ENCODE measurements at places on chromosomes 7 and 10.

GRCh38 chr10:101415884-101416283, 61.9 kb downstream of the BTRC start:
- no peak for DNase-seq

- no peak for DNase-seq
Measured at GRCh38 chr10:111887266-111887665, 296.3 kb downstream of the GPAM start.

GRCh38 chr7:107860279-107860961, 30.6 kb upstream of the DLD start:
- no peak for DNase-seq

GRCh38 chr7:5997210-5997808, 11.5 kb downstream of the PMS2 start:
- DNase-seq = no peak

DNA sequence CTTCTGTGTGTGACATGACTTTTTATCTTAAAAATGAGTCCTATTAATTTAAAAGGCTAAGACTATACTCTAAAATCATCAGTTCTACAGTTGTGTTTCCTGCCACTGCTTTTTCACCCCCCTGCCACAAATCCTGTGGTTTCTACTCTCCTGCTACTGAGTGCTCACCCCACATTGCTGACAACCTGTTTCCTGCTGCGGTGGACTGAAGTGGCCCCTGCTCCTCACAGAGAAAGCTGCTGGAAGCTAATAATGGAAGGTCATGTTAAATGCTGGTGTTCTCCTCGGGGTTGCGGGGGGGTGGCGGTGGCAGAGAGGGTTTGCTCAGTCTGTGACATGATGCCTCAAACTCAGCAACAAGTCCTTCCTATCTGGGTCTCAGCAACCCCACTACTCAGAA, 113.2 kb upstream of the INHBA start:
- no peak for DNase-seq

DNA sequence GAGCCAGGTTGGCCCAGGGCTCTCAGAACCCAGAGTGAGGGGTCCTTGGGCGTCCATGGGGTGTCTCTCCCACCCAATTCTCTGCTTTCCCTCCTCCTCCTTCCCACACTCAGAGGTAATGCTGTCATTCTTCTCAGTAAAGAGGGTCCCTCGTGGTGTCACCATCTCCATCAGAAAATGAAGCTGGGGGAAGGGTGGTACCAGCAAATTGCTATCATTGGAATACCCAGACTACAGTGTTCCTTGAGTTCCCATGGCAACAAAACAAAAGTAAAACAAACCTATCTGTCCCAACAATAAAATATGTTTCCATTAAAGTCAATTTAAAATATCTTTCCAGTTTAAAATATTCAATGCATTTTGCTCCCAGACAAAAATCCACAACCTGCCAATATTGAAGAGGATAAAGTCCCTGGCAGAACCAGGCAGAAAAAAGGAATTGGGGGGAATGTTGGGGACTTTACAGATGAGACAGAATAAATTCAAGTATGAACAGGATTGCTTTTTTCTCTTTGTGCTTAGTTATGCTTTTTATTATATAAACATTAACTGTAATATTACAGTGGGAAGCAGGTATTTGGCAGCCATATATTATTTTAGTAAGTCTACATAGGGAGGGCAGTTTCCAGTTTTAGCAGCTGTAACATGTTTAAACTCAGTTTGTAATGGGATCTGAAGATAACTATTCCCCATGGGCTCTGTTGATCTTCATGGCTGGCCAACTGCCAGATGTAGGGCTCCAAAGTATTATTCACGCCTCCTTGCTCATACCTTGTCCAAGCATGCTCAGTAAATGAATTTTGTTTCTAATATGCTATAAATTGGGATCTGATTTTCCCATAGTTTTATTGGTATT, 182.1 kb downstream of the ARID5B start:
- no peak for DNase-seq

DNA sequence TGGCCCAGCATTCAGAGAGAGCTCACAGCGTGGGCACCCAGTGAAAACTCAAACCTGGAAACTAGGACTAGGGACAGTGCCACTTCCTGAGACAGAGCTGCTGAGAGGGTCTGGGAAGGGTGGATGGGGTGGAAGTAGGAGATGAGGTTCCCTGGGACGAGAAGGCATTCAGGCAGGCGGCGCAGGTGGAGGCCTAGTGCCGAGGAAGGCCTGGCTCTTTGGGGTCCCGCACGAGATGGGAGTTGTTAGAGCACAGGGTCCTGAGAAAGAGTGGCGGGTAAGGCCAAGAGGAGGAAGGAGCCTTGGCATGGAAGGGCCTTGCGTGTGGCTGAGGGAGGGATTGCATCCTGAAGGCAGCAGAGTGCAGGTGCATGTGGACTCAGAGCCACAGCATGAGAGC, 129.8 kb upstream of the SH2B2 start:
- DNase-seq = no peak

DNA sequence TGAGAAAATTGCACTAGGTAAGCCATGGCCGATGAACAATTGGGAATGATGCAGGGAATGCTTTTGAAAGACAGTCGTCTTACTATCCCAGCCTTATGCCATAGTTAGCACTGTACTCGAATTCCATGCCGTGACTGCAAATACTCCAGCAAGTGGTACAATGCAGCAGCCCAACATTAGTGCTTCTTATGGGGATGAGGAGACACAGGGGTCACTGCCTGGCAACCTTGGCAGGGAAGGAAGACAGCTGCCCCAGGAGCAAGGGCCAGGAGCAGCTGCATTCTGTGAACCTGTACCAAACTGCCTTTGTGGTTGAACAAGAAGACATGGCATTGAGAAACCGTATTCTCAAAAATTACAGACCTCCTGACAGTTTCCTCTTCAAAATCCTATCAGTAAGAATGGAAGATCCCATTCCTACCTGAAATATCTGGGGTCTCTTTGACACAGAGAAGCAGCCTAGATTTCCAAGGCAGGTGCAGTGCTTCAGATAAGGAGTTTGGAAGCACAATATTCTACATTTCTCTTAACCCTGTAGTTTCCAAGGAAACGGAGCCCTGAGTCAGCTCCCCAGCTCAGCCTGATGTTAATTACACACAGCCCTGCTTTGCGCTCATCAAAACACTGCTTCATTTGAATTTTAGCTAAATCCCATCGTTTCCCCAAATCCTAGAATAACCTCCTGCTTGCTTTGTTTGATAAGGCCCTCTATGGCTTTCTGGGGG, 49.0 kb upstream of the FRMD4A start:
- DNase-seq = no peak

DNA sequence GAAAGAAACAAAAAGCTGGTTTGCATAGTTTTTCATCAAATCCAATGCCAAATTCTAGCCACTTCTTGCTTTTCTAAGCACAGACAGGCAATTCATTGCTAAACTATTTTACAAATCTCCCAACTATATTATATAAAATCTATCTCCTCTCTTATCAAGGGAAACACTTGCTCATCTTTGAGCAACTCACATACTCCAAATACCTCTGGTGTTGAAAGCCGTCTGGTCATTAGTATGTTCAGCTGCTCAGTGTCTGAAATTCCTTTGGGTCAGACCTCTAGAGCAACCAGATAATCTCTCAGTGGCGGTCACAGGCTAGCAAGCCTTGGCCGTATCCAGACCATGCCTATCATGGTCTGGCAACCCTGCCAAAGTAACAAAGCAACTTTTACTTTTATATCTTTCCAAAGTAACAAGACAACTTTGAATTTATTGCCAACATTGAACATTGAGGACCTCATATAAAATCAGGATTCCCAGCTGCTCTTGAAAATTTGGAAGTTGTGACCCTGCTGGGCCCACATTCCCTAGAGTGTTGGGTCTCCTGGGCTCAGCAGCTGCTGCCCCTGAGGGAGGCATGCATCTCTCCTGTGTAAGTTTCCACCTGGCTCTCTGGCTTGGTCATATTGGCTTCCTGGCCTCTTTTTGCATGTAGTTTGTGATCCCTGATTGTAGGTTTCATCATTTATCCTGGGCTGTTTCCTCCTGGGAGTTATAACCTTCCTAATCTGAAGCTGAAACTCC, 56.8 kb upstream of the LANCL2 start:
- no peak for DNase-seq

DNA sequence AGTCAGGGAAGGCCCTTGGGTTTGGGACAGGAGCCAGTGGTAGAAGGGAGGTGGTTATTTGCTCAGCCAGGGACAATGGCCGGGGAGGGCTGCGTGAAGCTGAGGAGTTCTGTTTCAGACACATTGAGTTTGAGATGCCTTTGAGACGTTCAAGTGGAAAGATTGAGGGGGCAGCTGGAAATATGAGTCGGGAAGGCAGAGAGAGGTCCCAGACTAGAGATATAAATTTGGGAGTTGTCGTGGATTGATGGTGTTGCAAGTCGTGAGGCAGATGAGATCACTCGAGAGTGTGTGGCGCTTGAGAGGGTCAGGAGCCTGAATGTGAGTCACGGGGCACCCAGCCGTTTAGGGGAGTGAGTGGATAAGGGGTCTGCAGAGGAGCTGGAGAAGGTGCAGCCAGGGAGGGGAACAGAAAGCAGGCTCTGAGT, 73.3 kb downstream of the ZMIZ1 start:
- no peak for DNase-seq

DNA sequence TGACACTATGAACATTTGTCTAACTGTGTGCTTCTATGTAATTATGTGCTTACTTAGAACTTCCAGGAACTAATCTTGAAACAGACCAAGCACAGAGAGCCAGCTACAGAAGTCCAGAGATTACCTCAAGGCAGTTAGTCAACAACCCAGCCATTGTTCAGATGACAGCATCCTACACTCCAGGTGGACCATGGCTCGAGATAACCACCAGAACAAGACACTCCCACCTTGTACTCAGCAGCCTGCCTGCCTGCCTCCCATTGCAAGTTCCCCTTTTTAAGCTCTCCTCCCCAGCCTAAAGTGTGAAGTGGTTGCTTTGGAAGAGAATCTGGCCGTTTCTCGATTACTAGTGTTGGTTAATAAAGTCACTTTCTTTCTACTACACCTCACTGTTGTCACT, 1080.6 kb upstream of the LRRN3 start:
- no peak for DNase-seq

DNA sequence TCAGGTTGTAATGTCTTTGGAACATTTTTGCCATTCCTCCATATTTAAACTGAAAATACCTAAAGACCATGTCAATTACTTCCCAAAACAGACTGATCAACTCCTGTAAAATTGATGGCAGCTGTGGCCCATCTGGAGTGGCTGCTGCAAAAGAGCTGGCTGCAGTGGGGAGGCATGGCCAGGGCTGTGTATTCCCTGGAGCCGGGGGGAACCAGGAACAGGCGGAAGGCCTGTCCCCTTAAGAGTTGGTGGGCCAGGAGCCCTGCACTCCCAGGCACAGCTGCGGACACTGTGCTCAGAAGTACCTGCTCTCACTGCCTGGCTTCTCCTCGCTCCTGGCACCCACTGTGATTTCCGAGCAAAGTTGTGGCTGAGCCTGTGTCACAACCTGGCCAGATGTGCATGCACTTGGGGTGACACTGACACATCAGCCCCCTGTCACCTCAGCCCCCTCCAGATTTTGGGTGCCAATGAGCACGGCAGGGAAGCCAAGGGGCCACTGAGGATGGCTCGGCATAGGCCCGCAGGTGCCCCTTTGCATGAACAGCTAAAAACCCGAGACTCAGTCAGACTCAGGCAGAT, 116.1 kb downstream of the DGKB start:
- DNase-seq = no peak

DNA sequence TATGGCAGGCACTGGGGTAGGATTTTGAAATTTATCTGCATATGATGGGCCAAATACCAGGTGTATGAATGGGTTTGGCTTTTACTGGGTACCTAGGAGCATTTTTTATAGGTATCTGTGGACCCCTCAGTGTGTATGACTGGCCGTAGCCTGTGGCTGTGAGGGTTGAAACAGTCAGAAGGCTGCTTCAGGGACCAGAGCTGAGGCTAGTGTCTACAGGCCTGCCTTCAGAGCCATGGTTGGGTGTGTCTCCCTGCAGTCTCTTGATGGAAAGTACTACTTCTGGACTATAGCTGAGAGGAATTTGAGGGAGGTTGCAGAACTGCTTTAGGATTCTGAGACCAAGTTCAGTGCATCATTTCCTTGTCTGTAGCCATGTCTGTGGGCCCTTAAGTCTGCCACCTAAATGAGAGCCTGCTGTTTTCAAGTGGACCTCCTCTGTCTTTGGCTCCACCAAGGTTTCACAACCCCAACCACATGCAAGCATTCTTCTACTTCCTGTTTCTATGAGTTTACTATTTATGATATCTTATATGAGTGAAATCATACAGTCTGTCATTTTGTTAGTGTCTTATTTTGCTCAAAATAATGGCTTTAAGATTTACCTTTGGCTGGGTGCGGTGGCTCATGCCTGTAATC, 19.9 kb upstream of the ZNF138 start:
- no peak for DNase-seq

DNA sequence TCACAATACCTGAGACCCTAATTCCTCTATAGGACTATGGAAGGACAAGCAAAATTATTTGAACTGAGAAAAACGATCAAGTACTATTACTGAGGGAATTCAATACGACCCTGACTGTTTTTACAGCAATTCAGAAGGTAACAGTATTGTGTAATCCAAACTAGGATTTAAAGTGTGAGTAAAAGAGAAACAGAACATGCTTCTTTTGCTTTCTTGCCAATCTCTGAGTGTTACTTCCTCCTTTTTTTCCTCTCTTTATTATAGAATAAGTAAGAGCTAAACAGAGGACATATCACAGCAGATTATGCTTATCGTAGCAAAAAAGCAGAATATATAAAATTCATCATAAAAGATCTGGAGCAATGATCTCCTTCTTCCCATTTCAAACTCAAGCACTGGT, 292.1 kb downstream of the THSD7A start:
- no peak for DNase-seq

GRCh38 chr10:24958721-24959381, 6.4 kb upstream of the PRTFDC1 start:
- DNase-seq = no peak

- no peak for DNase-seq
Measured at GRCh38 chr7:19851504-19851903, 78.1 kb upstream of the TMEM196 start.

DNA sequence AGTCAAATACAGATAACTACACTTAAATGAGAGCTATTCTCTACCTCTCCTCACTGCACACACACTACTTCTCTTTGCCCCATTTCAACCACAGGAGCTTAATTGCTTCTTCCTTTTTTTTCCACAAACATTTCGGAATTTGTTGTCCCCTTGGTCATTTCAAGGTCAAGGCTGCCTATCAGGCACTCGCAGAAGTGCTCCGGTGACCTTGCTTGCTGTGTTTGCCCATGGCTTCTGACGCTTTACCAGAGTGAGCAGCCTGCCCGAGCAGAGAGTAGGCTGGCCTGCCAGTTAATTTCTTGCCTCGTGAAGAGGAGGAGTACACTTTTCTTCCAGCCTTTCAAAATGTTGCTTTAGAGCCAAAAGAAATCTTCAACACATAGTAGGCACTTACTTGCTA, 297.1 kb upstream of the LRGUK start:
- DNase-seq = no peak
